ENCODE measurements at places on chromosomes 2 and 18.

GRCh38 chr2:49860170-49860569 lies 705.9 kb upstream of the FSHR start:
- DNase-seq = no peak

GRCh38 chr18:49745045-49746014 lies 68.0 kb downstream of the ACAA2 start:
- no peak for DNase-seq

DNA sequence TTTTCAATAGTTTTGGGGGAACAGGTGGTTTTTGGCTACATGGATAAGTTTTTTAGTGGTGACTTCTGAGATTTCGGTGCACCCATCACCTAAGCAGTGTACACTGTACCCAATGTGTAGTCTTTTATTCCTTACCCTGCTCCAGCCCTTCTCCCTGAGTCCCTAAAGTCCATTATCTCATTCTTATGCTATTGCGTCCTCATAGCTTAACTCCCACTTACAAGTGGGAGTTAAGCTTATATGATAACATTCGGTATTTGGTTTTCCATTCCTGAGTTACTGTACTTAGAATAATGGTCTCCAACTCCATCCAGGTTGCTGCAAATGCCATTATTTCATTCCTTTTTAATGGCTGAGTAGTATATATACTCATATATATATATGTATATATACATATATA lies 90.9 kb upstream of the ACSL3 start:
- no peak for DNase-seq

DNA sequence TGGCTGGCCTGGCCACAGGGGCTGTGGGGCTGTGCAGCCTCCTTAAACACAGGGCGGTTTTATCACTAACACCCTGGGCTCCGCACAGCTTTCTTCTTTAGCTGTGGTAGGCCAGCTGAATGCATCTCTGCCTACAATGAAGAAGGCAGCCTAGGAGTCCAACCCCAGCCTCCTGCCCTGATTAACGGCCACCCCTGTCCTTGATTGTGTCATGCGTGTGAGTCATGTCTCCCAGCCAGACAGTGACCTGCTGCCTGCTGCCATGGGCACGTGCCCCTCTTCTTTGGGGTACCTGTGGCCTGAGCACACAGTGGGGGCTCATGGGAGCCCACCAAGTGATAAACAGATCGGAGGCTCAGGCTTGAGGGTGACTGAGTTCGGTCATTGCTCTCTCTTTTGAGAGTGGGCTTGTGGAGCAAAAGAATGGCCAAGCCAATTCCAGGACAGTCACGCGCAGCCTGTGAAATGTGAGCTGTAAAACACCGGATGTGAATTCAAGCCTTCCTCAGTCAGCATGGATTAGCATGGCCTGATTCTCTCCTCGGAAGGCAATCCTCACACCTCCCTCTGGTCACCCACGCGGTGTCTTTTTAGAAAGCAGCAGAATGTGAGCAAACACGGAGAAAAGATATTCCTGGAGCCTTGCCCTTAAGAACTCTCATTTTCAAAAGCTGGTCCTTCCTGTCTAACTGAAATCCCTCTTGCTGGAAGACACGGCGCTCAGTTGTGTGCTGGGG lies 144.1 kb downstream of the CELF4 start:
- no peak for DNase-seq

- DNase-seq = no peak
These were observed 164.3 kb upstream of the SIX2 start for GRCh38 chr2:45173513-45173912.

GRCh38 chr18:998936-999335 lies 94.3 kb downstream of the ADCYAP1 start:
- DNase-seq = no peak

- DNase-seq = no peak
These were observed 32.6 kb downstream of the NMUR1 start for GRCh38 chr2:231497651-231498050.

GRCh38 chr2:144678736-144679135 lies 158.8 kb upstream of the ZEB2 start:
- DNase-seq = no peak

GRCh38 chr18:70116949-70117348 lies 88.5 kb downstream of the RTTN start:
- DNase-seq = no peak

DNA sequence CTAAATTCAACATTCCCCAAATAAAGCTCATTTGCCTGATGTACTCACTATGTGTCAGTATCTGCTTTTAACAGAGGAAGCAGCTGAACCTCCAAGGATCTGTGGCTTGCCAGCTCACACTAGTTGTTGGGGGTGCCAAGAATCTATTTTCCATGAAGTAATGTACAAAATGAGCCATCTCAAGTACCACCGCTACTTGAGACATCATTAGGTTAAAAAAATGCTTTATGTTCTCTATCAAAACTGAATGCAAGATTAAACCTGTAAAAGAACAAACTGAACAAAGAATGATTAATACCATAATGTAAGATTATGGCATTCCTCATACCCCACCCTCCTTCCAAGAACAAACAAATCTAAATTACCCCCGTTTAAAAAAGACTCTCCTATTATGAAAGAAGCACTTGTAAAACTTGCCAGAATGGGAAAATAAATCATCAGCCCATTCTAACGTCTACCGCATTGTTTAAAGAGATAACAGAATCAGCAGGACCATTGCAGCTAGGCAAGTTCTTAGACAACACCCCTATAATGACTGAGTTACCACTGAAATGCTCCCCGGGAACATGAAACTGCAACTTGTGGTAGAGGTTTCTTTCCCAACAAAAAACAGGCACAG lies 471.6 kb downstream of the DLGAP1 start:
- no peak for DNase-seq

- no peak for DNase-seq
These were observed 29.8 kb upstream of the EPB41L5 start for GRCh38 chr2:119983108-119983507.

GRCh38 chr2:208819190-208819589 lies 412.6 kb downstream of the PTH2R start:
- DNase-seq = no peak

DNA sequence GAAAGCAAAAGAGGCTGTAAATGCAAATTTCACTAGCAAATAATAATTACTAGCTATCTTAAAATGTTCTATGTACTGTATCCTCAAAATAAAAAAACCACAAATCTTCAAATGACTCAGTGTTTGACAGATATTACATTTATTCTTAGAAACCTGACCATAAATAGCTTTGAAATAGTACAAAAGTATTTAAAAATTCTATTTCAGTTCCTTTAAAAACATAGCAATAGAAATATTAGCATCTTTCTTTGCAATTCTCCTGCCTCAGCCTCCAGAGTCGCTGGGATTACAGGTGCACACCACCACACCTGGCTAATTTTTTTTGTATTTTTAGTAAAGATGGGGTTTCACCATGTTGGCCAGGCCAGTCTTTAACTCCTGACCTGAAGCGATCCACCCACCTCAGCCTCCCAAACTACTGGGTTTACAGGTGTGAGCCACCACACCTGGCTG lies 50.6 kb downstream of the MSH6 start:
- no peak for DNase-seq

DNA sequence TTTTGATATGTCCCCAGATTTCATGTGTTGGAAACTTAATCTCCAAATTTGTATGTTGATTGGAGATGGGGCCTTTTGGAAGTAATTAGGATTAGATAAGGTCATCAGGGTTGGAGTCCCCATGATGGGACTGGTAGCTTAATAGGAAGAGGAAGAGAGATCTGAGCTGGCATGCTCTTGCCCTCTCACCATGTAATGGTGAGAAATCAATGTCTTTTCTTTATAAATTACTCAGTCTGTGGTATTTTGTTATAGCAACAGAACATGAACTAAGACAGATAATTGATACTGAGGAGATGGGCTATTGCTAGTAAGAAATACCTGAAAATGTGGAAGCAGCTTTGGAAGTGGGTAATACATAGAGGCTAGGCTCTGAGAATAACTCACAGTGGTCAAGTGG lies 48.0 kb downstream of the CDC42EP3 start:
- DNase-seq = no peak

GRCh38 chr2:216004697-216005283 lies 8.6 kb downstream of the MREG start:
- DNase-seq = no peak

- no peak for DNase-seq
These were observed 89.2 kb downstream of the TGOLN2 start for GRCh38 chr2:85238607-85239006.

GRCh38 chr2:32711219-32711618 lies 83.4 kb downstream of the TTC27 start:
- no peak for DNase-seq

GRCh38 chr2:190447766-190448165 lies 39.6 kb downstream of the MFSD6 start:
- DNase-seq = no peak

- no peak for DNase-seq
These were observed 26.2 kb upstream of the MGAT5 start for GRCh38 chr2:134227666-134228065.

All from stimulated activated CD8-positive, alpha-beta memory T cell treated with anti-CD3 and anti-CD28 coated beads, Interleukin-15, amount 100 ng/mL, for 4 hours (primary cell).